ENCODE measurements at places on chromosomes 4 and X. TPM values are rescaled to one million over a fixed set of nuclear protein-coding genes. Genes with fewer than 3 reads are reported as not detected.

GRCh38 chr4:47746122-47746521, 91.7 kb downstream of the CORIN start:
- DNase-seq, result no peak

DNA sequence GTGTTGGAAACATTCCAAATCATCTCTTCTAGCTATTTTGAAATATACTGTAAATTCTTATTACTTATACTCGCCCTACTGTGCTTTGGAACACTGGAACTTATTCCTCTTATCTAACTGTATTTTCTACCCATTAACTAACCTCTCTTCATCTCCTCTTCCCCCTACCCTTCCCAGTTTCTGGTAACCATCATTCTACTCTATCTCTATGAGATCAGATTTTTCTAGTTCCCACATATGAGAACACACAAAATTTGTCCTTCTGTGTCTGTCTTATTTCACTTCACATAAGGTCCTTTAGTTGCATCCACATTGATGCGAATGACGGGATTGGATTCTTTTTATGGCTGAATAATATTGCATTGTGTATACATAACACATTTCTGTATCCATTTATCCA, 1003.8 kb upstream of the INTU start:
- DNase-seq, result no peak

DNA sequence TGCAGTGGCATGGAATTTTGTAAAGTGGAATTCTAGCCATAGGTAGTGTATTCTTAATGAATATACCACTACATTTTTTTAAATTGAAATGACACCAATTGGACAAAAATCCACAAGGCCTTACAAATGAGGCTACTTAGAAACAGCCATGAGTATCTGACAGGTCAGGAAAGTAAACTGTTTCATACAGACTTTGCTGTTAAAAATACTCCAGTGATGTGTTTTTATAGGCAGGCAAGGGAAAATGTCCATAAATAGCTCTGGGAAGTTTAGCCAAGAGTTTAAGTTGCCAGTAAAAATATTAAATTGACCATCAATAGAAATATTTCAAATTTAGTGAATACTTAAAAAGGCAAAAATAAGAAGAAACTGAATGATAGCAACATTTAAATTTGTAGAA, 41.8 kb upstream of the PDLIM5 start:
- no peak for DNase-seq

GRCh38 chr4:102358128-102358527, 12.8 kb upstream of the SLC39A8 start:
- DNase-seq, result no peak

DNA sequence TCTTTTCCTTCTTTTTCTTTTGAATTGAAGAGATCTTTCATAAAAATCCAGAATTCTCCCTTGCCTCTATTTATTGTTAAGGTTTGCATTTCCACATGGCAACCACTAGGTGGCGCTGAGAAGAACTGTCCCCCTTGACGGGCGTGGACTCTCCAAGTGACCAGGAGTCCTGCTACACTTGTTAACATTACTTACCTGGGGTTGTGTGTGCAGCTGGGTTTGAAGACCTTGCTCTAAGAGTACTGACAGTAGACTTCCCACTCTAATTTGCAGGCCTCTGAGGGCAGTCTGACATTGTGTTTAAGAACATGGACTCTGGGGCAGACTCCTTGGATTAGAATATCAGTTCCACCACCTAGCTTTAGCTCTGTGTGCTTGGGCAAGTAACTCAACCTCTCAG, 52.8 kb downstream of the GPRIN3 start:
- DNase-seq, result no peak

DNA sequence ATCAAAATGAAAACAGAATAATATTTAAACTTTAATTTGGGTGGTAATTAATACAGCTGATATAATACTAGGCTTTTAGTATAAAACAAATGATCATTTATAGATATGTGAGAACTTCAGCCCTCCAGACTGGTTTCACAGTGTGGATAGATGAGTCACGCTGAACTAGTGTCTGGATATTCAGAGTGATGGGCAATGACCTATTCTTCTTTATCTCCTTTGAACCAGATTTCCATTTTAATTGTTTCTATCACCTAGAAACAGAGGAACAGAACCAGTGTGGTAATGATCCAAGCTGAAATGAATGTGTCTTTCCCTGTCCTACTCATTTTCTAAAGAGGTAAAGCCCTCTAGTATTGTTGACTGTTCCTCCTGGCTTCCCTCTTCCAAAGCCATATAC, 155.2 kb upstream of the GK2 start:
- DNase-seq, result no peak

GRCh38 chr4:89682808-89683207, 154.2 kb downstream of the SNCA start:
- no peak for DNase-seq

DNA sequence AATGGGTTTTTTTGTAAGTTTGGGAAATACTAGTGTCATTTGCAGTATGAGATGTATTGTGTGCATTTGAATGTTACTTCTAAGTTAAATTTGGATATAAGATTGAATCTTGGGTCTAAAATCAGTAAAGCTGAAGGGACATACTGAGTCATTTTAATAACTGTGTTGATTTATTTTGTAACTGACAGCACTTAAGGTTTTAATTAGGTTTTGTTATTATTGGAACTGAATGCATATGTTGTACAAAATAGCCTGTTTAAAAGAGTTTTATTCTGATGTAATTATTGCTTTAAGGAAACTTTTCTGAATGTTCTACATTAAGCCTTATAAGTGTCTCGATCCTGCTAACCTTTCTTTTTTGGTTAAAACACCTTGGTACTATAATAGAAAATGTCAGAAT, 396.6 kb downstream of the MAPK10 start:
- no peak for DNase-seq

DNA sequence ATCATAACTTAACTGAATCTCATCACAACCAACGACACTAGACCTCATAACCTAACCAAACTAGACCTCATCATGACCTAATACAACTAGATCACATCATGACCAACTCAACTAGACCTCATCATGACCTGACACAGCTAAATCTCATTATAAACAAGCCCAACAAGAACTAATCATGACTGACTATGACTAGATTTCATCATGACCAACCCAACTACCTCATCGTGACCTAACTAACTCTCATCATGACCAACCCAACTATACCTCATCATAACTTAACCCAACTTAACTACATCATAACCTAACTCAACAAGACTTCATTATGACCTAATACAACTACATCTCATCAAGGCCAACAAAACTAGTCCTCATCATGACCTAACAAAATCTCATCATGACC, 86.8 kb downstream of the DHRSX start:
- DNase-seq, result no peak

DNA sequence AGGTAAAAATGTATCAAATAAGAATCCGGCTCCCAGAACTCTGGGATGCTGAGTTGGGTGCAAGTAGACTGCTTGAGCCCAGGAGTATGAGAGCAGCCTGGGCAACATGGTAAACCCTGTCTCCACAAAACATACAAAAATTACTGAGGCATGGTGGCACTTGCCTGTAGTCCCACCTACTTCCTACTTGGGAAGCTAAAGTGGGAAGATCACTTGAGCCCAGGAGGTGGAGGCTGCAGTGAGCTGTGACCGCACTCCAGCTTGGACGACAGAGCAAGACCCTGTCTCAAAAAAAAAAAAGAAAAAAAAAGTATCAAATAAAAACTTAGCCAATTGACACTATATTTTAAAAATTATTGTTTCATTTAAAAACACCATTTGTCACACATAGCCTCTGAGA, 84.4 kb downstream of the FBXW7 start:
- no peak for DNase-seq

GRCh38 chr4:107094976-107095375, 58.9 kb upstream of the DKK2 start:
- no peak for DNase-seq

DNA sequence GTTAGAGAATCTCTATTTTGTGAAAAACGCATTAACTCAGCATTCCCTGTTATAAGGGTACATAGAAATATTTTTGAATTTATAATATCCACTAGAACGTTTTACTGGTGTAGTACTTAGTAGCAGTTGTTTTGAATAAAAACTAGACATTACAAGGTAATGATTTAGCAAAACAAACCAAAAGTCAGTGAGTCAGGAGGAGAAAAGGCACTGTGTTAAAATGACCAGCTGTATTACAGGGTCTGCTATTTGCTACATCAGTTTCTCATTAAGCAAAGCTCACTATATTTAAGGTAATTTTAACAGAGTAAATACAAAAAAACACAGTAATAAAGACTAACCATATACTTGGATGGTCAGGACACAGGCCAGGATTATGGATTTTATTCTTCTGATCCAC, 152.8 kb downstream of the RASL11B start:
- DNase-seq, result no peak

DNA sequence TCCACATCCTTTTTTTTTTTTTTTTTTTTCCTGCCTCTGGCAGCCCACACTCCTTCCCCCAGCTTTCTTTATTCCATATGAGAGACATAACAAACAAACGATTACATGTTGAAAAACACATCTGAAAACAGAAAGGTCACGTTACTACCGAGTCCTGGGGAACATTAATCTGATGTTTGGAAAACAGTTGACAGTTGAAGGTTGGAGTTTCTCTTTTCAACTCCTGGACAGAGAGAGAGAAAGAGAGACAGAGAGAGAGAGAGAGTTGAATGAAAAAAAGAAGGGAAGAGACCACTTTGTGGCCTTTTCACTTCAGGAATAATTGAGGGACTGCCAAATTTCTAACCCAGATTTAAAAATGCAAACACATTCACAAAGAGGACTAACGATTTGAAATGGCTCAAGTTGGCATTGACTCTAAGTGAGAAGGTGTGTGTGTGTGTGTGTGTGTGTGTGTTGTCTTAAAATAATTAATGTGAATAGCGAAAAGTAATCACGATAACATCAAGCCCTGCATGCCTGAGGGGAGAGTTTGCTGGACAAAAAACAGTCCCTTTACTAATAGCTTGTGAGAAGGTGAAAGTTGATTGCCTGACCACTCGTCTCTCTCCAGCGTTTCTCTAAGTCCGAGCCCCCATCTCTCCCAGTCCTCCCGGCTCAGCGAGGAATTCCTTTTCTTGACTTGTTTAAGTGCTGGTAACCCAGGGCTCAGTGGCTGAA, 67.3 kb downstream of the FBXO8 start:
- no peak for DNase-seq

DNA sequence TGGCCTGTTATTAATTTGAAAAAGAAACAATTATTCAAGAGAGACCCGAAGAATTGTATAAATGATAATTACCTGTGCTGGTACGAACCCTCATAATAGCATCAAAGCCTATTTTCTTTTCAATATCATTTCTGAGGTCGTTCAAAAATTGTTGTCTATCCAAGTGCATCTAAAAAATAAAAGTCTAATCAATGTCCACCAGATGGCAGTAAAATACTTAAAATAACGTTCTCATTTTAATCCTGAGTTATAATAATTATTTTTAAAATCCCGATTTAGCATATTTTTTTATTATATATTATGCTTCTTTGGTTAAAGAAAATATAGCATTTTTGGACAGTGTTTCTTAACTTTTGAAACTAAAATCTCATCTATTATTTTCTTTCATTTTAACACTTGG, 55.7 kb downstream of the METTL14 start:
- DNase-seq, result no peak

- DNase-seq, result no peak
Observed at GRCh38 chr4:164058776-164059445, 564.4 kb downstream of the TMA16 start.

GRCh38 chr4:184473499-184474262, 669 bp downstream of the IRF2 start:
- peak; percentile 61 for DNase-seq

DNA sequence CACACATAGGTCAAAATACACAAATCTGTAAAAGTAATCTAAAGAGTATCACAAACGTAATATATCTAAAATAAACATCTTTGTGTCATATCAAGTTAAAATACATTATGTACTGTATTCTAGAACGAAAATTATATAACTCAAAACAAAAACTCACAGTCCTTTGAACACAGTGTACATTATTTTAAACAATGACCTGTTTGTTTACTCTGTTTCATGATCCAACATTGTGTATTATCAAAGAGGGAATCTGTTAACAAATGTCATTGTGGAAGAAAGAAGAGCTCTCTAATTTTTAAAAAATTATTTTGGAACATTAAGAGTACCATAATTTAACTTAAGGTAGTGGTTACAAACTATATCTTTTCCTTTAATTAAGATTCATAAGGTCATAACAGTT, 144.1 kb downstream of the FRYL start:
- DNase-seq, result no peak

DNA sequence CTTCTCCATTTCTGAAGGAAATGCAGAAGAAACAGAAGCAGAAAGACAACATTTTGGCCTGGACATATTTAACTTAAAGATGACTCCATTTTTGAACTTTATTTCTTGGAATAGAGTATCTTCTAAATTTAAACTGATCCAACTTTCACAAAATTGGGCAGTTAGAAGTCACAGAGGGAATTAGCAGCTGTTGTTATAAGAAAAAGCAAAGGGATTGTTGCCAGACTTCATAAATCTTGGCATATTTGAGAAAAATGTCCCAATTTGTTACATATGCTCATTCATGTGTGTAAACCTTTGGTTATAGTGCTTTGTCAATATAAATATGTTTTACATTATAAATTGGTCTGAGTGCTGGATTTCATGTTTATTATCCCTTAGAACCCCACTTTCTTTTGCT, 3.4 kb downstream of the GLUD2 start:
- no peak for DNase-seq

GRCh38 chr4:117740736-117741135, 293.6 kb upstream of the NDST3 start:
- DNase-seq, result no peak

- peak; percentile 63 for DNase-seq
Observed at GRCh38 chrX:102745857-102746584, 25.5 kb downstream of the GPRASP3 start.

DNA sequence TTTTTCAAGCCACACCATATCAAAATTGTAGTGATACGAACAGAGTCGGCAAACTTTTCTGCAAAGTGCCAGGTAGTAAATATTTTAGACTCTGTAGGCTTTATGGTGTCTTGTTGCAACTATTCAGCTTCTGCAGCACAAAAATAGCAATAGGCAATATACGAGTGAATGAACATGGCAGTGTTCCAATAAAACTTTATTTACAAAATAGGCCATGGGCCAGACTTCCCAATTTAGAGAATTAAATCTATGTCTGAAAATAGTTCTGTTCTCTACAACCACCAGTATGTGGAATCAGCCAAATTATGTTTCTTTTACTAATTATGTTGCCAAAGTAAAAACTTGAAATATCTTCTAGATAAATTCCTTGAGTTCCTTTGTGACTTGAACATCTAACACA, 56.5 kb downstream of the NCAPG start:
- DNase-seq, result no peak

- DNase-seq, result no peak
Observed at GRCh38 chrX:140163371-140164159, 198.2 kb upstream of the CXorf66 start.

IQCM gene
- total RNA-seq, result not detected

PIN4 gene
- total RNA-seq, result 13.4 TPM

C4orf51 gene
- not detected for total RNA-seq

TMEM255A gene
- 2.1 TPM for total RNA-seq

BRS3 gene
- total RNA-seq, result 0.18 TPM

SLC10A4 gene
- total RNA-seq, result not detected

PRDM8 gene
- total RNA-seq, result 8.3 TPM

SMIM43 gene
- not detected for total RNA-seq

PTTG2 gene
- total RNA-seq, result 7.2 TPM
